T-helper 1 cell (primary cell): ENCODE measurements at places on chromosomes 16 and 17.

DNA sequence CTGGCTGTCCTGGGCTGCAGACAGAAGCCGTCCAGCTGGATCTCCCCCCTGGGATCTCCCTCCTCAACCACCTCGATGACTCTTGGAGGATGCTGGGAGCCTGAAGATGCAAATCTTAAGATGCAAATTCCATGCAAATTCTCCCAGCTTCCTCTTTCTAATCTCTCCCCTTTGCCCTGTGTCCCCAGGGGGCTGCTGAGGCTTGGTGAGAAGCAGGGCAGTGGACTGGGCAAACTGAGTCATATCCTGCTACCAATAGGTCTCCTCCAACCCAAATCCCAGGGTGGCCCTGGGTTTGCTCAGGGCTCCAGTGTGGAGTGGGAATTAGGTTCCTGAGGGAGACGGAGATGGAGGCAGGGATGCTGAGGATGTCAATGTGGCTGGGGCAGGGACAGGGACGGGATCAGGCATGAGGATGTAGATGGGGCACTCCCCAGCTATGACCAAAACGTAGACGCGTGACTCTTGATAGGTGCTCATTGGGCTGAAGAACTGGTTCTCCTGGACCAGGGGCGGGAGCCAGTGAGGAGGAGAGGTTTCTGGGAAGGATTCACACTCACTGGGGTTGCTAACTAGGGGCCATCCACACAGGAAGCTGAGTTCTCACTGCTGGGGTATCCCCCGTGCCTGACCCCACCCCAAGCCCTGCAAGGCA, 3.6 kb upstream of the ALOX12B start:
- no peak for DNase-seq

DNA sequence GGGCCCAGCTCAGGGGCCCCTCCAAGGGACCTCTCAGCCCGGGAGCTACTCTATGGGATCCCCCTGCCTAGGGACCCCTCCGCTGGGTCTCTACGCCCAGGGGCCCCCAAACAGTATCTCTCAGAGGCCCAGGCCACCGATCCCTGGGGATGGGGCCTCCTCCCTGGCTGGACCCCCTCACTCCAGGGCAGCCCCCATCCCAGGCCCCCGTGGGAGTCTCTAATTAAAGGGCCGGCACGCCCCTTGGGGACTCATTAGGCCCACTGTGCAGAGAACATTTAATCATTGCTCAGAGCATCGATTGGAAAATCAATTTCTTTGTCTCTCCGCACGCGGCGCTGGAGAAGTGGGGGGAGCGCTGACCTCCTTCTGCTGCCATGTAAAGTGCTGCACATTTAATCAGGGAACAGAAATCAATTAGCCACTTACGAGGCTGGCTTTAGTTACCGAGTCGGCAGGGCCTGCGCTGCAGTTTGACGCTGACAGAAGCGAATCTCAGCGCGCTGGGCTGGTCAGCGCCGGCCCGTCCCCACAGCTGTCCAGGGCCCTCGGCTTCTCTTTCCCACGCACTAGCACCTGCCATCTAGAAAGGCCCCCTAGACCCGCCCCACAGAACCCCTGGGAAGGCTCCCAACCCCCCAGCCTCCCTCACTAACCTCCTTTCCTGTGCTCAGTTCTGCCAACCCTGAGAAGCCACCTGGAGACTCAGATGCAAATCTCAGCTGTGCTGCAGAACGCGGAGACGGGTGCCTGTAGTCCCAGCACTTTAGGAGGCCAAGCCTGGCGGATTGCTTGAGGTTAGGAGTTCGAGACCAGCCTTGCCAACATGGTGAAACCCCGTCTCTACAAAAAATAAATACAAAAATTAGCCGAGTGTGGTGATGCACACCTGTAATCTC, 20.2 kb upstream of the C1QL1 start:
- DNase-seq: no peak

GRCh38 chr17:78057113-78057740, 71.3 kb downstream of the TMC6 start:
- DNase-seq: no peak

DNA sequence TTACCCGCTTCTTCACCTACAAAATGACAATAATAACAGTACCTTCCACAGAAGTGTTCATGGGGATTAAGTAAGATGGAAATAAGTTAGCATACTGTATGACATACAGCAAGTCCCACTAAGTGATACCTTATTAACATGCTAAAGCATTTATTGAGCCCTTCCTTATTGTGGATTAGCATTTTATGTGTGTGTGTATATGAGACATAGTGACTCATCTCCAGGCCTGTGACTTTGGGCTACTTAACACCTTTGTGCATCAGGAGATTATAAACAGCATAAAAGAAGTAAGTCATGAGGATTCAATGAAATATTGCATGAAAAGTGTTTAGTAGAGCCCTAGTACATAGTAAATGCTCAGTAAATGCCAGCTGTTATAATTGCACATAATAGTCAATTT, 52.9 kb downstream of the CA10 start:
- DNase-seq: no peak

- no peak for DNase-seq
Observed at GRCh38 chr17:20273741-20274500, 193.4 kb downstream of the LGALS9B start.

DNA sequence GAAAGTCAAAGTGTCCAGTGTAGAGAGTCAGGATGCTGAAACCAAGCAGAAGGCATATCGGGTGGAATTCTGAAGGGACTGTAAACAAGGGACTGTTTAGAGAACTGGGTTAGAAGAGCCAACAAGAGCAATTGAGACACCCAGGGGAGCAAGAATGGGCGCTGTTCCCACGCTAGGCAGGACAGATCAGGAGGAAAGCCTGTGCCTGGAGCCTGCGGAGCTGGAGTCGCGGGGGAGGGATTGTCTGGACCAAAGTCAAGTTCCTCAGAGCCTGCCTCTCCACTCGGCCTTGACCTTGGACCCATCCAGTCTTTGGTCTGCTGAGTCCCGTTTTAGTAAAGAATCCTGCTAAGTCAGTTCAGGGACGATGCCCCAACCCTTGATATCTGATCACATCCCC, 14.7 kb upstream of the KLHL36 start:
- DNase-seq: no peak
